ENCODE measurements at places on chromosomes 7 and 10.

DNA sequence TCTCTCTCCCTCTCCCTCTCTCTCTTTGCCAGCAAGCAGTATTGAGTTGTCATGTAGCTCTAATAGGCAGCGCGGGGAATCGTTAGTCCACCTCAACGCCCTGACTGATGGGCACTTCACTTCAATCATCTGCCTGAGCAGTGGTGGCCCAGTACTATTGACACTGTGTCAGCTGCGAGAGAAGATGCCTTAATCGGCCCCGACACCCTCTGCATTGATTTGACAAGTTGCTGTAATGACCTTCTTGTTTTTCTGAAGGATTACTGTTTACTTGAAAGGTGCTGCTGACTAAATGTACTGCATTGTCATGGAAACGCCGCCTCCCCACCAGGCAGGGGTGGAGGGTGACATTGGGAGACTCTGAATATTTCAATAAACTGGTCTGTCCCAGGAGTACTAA, 913.8 kb downstream of the KCNMA1 start:
- DNase-seq, result no peak

GRCh38 chr10:971150-971542, 17.1 kb upstream of the GTPBP4 start:
- DNase-seq, result no peak

- no peak for DNase-seq
Measured at GRCh38 chr7:47225387-47226131, 356.4 kb downstream of the TNS3 start.

GRCh38 chr10:45673074-45673648, 589 bp upstream of the ZFAND4 start:
- DNase-seq, result no peak

GRCh38 chr10:34565934-34566333, 249.2 kb downstream of the PARD3 start:
- DNase-seq, result no peak

Data from activated naive CD4-positive, alpha-beta T cell (primary cell).